Anterior cingulate cortex (tissue), 58 donors: ENCODE measurements at places on chromosomes 1 and 21.
A peak's percentile ranks its signal among the peaks of the same experiment; 100 is the strongest.

DNA sequence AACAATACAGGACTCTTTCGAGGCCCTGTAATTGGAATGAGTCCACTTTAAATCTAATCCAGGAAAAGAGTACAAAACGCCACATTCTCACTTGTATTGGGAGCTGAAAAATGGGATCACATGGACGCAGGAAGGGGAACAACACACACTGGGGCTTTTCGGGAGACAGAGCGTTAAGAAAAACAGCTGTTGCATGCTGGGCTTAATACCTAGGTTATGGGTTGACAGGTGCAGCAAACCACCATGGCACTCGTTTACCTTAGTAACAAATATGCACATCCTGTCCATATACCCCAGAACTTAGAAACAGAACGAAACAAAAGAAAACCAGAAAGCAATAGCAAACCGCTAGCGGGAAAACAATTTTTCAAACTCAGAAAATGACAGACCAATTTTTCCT is 1532.7 kb upstream of the TPTE start:
- no peak for DNase-seq

DNA sequence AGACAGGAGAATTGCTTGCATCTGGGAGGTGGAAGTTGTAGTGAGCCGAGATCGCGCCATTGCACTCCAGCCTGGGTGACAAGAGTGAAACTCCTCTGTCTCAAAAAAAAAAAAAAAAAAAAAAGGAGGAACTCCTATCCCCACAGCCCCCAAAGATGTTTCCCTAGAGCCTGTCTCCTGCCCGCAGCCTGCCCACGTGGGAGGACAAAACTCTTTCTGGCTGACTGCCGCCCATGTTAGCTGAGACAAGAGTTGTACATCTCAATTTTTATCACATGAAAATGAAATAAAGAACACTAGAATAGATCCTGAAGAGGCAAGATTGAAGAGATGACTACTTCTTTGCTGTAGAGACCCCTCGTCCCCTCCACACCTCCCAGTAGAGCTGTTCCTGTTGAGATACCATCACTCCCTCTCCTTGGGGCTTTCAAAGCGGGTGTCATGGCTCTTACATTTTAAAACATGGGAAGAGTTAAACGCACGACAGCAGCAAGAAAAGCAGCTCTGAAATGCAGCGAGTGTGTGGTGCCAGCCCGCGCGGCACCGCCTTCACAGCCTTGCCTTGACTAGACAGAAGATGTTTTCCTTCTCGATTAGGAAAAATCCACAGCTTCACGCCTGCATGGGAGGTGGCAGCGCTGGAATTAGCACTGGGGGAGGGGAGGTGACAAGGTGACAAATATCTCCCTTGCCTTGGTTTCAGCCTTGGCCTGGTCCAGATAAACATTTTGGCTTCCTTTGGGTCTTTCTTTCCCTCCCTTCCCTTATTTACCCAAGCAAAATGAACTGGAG is 253.4 kb upstream of the CSF3R start:
- DNase-seq: peak; percentile 24

GRCh38 chr1:42780176-42780575 is 4.6 kb upstream of the TMEM269 start:
- no peak for DNase-seq

DNA sequence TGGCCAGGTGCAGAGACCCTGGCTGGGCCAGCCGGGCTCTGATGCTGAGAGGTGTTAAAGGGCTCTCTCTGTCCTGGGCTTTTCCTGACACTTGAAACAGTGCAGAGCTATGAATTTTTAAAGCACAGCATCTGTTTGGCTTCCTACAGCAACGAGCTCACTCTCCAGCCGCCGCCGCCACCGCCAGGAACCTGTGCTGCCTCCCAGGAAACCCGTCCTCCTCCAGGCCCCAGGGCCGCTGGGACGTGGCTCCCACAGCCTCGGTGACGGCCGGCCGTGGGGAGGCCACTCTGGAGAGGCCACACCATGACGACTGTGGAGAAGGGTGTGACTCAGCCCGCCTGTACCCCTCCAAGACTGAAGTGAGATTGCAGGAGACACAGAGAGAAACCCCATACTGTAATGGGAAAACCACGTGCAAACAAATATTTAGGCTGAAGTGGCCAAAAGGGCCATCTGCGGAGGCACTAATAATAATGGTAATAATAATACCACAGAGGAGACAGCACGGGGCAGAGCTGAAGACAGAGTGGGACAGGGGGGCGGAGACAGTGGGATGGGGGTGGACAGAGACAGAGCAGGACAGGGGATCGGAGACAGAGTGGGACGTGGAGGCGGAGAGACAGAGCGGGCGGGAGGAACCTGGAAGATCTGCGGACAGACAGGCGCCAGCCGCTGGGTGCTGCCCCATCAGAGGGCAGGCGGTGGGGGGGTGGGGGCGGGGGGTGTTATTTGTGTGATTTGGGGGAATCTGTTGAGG is 139.2 kb downstream of the CASZ1 start:
- DNase-seq: no peak

DNA sequence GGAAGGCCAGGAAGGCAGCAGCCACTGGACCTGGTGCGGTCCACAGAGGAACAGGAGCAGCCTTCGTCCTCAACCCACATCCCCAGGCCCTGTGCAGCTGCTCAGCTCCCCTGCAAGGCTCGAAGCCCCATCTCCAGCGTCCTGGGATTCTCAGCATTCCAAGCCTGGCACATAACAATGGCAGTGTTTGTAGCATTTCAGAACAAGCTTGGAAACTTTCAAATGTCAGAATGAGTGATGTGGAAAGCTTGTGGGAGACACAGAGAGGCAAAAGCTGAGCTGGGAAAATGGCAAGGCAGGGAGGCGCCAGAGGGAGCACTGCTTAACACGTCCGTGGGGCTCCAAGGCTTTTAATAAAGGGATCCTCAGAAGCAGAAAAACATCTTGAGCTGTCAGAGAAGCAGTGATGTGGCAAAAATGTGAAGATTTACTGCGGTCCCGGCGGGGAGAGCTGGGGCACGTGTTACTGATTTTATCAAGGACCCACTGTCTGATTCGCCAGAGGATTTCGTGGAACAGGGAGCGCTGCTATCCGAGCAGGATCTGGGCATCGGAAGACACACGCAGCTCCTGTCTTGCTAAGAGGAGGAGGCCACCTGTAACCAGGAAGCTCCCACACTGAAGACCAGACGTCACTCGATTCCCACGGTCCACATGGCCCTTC is 38.1 kb downstream of the TOMM20 start:
- no peak for DNase-seq

GRCh38 chr1:201946224-201946908 is at the start of gene LMOD1:
Gene LMOD1, minus strand, starts transcription at chr1:201946548. Its CDS starts 208 bp downstream, at chr1:201946340.
- peak; percentile 69 for DNase-seq
